ENCODE measurements at places on chromosomes 7 and 10. TPM values are rescaled to one million over a fixed set of nuclear protein-coding genes. Genes with fewer than 3 reads are reported as not detected.

The PLXDC2 gene
- total RNA-seq = not detected

DNA sequence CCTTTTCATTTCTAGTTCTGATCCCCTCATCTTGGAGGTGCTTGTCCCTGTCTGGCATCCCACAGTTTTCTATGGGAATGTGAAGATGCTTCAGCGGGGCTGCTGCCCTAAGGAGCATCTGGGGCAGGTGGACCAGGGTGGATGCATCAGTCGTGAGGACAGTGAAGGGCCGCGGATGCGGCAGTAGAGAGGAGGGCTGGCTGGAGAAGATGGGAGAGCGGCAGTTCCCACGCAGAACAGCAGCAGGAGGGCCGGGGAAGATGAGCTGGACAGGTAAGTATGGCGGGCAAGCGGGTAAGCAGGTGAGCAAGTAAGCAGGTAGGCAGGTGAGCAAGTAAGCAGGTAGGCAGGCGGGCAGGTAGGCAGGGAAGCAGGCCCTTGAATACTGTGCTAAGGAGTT lies 48.9 kb downstream of the ASB13 start:
- no peak overlapping the region for H3K4me3 ChIP-seq
- H3K4me1 ChIP-seq = no peaks in the 10 kb centered on the region
- no peaks in the 10 kb centered on the region for H3K36me3 ChIP-seq
- no peak overlapping the region for H3K27ac ChIP-seq
- no peak for DNase-seq
- H3K27me3 ChIP-seq = no peaks in the 10 kb centered on the region

DNA sequence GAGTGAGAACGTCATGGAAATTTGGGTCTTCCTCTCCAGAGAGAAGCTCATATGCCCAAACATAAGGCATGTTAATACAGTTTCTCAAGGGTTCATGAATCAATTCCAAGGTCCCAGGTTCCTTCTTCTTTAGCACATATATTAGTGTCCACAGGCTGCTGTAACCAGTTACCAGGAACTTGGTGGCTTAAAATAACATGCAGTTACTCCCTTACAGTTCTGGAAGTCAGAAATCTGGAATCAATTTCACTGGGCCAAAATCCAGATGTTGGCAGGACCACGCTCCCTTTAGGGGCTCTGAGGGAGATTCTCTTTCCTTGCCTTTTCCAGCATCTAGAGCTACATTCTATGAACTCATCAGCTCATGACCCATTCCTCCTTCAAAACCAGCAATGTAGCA lies 64.8 kb downstream of the MRC1 start:
- no peak overlapping the region for H3K4me3 ChIP-seq
- DNase-seq = no peak
- H3K4me1 ChIP-seq = no peaks in the 10 kb centered on the region
- no peak overlapping the region for H3K27ac ChIP-seq

The CDC14C gene
- not detected for total RNA-seq

GRCh38 chr10:29730458-29730857 lies 95.7 kb upstream of the SVIL start:
- no peak overlapping the region for H3K4me3 ChIP-seq
- H3K36me3 ChIP-seq = peaks cover 27% of the 10 kb centered on the region
- H3K27me3 ChIP-seq = no peaks in the 10 kb centered on the region
- DNase-seq = no peak
- H3K4me1 ChIP-seq = peaks cover 29% of the 10 kb centered on the region

- no peak overlapping the region for H3K4me3 ChIP-seq
- no peaks in the 10 kb centered on the region for H3K36me3 ChIP-seq
- H3K27ac ChIP-seq = no peak overlapping the region
- DNase-seq = no peak
- no peaks in the 10 kb centered on the region for H3K27me3 ChIP-seq
- no peaks in the 10 kb centered on the region for H3K4me1 ChIP-seq
Measured at GRCh38 chr10:124568848-124569622, 107.4 kb downstream of the LHPP start.

The PPP1R3A gene
- total RNA-seq = not detected

GRCh38 chr7:69860486-69860885 lies 262.2 kb downstream of the AUTS2 start:
- H3K4me3 ChIP-seq = no peak overlapping the region
- DNase-seq = no peak

Data from activated CD4-positive, alpha-beta T cell treated with anti-CD3 and anti-CD28 coated beads, Interleukin-2, amount 10 ng/mL, durations not matched to agents 7 days and 5 days (primary cell).